ENCODE measurements at places on chromosomes 3 and 15.

GRCh38 chr3:117997201-117998049 lies 1037.2 kb downstream of the IGSF11 start:
- DNase-seq: no peak

DNA sequence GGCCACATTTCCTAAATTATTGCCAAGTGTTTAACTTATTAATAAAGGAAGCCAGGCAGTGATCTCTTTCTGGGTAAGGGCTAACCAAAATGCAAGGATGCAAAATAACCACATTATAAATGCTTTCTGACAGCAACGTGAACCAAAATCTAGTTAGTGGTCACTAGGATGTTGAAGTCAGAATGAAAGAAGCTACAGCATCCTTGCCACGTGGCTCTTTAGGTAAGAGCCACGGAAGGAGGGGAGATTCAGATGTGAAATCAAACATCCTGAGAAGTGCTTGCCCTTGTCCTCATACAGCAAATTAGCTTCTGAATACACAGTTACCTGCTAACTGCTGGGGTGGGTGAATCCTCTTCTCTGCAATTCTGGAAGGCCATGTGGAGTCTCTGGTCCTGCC lies 246.2 kb downstream of the FEZF2 start:
- no peak for DNase-seq

- no peak for DNase-seq
Observed at GRCh38 chr3:125120379-125121122, 64.8 kb upstream of the HEG1 start.

GRCh38 chr3:112175646-112176045 lies 42.6 kb upstream of the GCSAM start:
- DNase-seq: no peak

DNA sequence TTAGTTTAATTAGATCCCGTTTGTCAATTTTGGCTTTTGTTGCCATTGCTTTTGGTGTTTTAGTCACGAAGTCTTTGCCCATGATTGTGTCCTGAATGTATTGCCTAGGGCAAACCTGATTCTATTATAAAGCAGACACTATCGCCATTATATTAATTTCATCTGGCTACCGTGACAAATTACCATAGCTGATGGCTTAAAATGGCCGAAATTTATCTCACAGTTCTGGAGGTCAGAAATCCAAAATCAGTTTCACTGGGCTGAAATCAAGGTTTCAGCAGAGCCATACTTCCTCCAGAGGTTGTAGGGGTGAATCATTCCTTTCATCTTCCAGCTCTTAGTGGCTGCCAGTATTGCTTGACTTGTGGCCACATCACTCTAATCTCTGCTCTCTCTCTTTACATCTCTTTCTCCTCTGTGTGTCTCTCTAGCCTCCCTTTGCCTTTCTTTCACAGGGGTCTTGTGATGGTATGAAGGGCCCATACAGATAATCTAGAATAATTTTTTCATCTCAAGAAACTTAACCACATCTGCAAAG lies 31.7 kb upstream of the FRMD4B start:
- no peak for DNase-seq

- DNase-seq: no peak
Observed at GRCh38 chr3:194112120-194113106, 23.5 kb upstream of the HES1 start.

- no peak for DNase-seq
Observed at GRCh38 chr3:31402117-31402516, 130.6 kb upstream of the STT3B start.

DNA sequence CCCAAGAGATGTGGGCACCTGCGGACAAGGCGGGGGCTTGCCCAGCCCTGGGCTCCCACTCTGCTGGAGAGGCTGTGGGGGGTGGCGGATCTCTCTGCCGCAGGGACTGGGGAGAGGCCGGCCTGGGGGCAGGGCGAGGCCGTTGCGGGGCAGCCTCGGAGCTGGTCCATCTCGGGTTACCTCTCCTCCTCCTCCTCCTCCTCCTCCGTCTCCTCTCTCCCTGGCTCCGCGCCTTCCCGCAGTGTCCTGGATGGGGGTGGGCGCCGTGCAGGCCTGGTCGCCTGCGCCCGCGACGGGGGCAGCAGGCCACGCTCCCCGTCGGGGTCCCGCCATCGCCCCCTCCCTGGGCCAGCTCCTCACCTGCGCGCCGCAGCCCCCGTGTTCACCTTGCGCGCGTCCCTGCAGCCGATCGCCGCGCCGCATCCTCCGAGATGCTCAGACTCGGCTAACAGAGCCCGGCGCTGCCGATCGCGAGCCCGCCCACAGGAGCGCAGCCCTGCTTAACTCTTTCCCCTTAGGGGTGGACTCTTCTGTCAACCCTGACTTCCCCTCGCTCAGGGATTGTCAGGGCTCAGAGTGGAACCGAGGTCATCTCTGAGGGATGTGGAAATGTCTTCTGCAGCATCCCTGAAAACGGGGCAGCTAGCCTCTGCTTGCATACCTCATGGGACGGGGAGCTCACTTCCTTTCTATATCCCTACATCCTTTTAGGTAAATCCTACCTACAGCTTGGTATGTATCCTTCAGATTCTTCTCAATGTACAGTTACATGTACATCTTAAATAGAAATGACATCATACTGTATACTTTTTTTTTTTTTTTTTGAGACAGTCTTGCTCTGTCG lies at the start of gene PRRT3:
Gene PRRT3, minus strand, starts transcription at position 447 of the 844 bp plus-strand sequence. CDS start 2,293 bp downstream, outside the sequence.
- no peak for DNase-seq

DNA sequence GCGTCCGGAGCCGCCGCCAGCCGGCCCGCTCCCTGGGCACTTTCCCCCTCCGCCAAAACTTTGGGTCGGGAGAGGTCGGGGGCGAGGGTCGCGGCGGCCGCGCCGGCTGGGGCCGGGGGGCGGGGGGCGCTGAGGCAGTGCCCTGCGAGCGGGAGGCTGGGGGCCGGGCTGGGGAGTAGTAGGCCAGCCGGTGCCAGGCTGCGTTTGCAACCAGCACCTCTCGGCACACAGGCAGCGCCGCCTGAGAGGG lies 452 bp downstream of the BBX start:
- peak; percentile 64 for DNase-seq

GRCh38 chr15:40941528-40942336 lies 11.5 kb upstream of the CHAC1 start:
- DNase-seq: no peak

DNA sequence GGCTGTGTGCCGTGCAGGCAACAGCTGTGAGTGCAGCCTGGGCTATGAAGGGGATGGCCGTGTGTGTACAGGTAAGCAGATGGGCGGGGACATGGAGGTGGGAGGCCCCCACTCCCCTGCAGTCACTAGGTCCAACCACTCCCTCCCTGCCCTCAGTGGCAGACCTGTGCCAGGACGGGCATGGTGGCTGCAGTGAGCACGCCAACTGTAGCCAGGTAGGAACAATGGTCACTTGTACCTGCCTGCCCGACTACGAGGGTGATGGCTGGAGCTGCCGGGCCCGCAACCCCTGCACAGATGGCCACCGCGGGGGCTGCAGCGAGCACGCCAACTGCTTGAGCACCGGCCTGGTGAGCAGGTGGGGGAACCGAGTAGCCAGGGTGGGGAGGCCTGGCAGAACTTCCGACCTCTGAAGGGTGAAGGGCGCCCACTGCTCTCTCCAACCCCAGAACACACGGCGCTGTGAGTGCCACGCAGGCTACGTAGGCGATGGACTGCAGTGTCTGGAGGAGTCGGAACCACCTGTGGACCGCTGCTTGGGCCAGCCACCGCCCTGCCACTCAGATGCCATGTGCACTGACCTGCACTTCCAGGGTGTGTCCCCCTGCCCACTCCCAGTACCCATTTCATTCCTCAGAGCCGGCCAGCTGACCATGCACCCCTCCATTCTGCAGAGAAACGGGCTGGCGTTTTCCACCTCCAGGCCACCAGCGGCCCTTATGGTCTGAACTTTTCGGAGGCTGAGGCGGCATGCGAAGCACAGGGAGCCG lies 11.6 kb downstream of the NT5DC2 start:
- DNase-seq: no peak

- DNase-seq: no peak
Observed at GRCh38 chr15:97652700-97653167, 307.8 kb upstream of the ARRDC4 start.

DNA sequence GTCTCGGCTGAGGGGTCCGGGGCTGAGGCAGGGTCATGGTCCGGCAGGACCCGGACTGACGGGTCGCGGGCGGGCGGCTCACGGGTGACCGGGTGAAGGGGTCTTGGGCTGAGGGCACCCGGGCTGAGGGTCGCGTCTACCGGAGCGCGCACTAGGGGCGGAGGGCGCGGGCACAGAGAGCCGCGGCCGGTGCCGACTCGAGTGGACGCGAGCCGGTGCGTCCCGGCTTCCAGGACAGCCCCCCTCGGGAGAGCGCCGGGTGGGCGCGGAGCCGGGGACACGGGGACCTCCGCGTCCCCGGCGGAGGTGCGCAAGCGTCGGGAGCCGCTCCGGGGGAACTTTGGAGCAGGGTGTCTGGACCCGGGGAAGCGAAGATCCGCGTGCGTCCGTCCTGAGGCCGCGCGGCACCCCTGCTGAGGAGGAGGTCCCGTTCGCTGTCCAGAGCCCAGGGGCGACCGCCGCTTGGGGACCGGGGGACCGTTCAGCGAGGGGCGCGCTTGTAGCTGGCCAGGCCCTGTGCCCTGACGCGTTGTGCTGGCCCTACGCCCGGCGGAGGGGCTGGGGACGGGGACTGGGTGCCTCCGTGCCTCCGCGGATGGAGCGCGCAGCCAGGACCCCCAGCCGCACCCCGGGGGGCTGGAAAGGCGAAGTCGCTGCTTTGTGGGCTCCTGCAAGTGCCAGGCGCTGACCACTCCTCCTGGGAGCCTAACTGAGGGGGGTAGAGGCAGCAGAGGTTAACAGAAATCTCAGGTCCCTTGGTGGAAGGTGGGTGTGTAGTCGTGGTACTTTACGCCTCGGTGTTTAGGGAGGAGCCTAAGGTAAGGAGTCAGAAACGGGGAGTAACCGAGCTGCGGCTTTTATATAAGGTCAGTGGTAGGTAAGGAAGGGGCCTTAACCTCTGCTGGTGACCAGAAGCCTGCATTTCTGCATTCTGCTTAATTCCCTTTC lies at the start of gene PPARG:
Gene PPARG, plus strand, starts transcription at position 889 of the 948 bp plus-strand sequence. CDS start 90,642 bp downstream, outside the sequence.
- no peak for DNase-seq

GRCh38 chr3:102480139-102480538 lies 45.3 kb downstream of the ZPLD1 start:
- DNase-seq: no peak

DNA sequence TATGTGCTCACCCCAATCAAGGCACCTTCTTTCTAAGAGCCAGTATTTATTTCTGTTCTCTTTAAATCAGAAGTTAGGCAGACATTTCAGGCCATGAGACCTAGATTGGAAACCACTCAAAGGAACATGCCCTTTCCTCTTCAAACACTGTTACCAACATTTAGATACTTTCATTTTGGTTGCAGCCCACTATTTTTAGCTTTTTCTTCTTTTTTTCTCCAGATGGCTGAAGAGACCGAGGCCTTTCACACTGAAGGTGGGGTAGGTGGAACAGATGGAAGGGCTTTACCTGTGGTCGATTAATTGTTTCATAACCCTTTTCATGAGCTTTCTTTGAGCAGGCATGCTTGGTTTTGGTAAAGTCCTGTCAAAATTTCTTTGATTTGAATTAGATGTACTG lies 10.9 kb upstream of the LZTFL1 start:
- DNase-seq: no peak

GRCh38 chr15:95292785-95293450 lies 1037.6 kb upstream of the NR2F2 start:
- no peak for DNase-seq

GRCh38 chr3:193987186-193987585 lies 148.8 kb upstream of the HES1 start:
- DNase-seq: no peak

DNA sequence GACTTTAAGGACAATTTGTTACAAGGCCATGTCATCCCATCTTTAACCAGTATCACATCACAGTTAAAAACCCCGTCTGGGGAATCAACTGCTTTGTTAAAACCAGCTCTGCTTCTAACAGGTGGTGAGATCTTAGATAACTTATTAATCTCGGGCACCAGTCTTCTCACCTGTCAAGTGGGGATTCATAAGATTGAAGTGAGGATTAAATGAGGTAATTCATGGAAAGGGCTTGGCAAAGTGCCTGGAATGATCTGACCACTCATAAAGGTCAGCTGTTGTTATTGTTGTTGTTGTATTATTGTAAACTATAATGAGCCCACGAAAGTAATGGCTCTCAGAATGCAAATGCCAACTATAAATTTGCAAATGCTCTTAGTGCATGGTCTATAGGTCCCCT lies 30.1 kb upstream of the SLC24A5 start:
- no peak for DNase-seq

DNA sequence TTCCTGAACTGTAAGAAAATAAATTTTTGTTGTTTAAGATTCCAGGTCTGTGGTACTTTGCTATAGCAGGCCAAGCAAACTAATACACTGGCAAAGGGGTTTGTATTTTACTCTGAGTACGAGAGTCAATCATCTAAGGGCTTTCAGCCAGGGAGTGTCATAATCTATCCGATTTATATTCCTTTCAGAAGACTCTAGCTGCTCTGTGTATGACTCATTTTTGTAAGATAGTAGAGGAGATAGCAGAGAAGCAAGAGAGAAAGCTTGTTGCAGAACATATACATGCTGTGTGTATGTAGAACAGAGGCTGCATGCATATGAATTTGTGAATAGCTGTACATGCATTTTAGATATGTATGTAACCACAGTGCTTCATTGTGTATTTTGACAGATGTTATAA lies 577.9 kb upstream of the EPHA6 start:
- no peak for DNase-seq

DNA sequence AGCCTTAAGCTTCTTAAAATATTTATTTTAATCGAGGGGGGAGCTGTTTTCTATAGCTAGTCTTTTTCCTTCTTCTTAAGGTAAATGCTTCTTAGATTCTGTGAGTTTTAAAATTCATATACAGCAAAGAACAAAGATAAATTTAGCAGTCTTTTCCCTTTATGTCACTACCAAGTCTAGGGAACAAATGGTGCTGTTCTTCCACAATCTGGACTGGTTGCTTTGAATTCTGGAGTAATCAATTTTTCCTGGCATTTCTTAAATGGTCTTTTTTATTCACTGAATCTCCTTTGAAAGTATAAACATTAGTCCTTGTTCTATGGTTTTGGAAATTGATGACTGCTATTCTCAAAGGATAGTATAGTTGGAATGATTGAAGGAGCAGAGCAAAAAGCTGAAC lies 82.8 kb downstream of the CHL1 start:
- DNase-seq: no peak

DNA sequence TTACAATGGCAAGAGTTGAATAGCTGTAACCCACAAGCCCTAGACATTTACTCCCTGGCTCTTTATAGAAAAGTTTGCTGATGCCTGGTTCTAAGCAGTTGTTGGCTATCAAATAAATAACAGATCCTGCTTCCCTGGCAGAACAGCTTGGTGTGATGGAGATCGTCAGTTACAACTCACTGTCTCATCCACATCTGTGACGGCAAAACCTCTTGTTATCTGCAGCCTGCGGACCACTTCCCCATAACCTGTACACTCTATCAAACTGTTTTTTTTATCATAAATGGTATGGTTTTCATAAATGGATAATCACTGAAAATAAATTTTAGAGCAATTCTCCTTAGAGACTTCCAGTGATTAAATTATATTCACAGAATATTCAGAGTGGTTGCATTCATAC lies 14.1 kb downstream of the ZDHHC3 start:
- no peak for DNase-seq

- no peak for DNase-seq
Observed at GRCh38 chr15:38538328-38539007, 26.1 kb downstream of the RASGRP1 start.

GRCh38 chr3:41365973-41366372 lies 166.7 kb downstream of the CTNNB1 start:
- DNase-seq: no peak
